ENCODE measurements at places on chromosomes 4 and X.

DNA sequence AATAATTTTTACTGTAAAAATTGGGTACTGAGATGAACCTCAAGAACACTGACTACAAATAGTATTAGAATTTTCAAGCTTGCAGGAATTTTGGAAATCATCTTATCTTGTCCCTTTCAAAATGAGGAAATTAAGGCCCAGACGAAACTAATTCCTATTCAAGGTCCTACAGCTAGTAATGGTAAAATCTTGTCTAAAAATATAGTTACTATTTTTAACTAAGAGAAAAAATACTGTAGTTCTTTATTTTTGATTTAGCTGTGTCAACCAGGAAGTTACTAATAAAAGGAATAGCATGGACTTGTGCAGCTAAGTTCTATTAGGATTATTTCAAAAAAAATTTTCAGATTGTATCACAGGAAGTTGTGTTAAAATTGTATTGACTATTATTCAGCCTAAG lies 12.7 kb downstream of the PRIMPOL start:
- DNase-seq, result no peak

GRCh38 chr4:1573830-1574459 lies 110.2 kb downstream of the FAM53A start:
- no peak for DNase-seq

DNA sequence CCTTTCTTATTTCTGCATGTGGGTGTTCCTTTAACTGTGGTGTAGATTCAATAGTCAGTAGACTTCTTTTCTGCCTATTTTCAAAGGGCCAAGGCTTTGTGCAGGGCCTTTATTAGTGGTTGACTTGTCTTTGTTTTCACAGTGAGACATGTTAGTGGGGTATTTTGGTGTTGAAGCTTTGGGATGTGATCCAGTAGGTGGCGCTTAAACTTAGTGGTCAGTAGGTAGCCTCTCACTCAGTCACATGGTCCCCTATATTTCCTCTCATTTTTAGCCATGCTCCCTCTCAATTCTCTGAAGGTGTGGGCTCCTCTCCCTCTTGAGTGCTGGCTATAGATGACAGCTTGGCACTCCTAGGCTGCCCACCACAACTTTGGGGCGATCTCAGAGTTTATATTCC lies 23.4 kb upstream of the SLC10A7 start:
- no peak for DNase-seq

- DNase-seq, result no peak
Measured at GRCh38 chr4:3342182-3342854, 49.5 kb downstream of the RGS12 start.

DNA sequence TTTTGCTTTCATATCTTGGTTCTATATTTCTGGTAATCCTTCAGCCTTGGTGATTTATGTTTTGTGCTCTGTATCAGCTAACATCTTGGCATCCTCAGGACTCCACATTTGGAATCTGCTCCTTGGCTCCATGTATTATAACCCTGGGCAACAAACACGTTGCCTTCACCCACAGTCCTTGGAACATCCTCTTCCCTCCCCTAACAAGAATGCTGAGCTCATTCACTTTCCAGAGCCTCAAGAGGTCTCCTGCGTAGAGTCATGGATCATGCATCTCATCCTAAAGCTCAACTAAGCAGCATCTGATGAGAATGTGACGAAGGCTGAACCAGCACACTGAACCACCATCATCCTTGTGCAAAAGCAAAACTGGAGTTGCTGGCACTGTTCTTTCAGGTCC lies 60.5 kb upstream of the C1GALT1C1 start:
- DNase-seq, result no peak

DNA sequence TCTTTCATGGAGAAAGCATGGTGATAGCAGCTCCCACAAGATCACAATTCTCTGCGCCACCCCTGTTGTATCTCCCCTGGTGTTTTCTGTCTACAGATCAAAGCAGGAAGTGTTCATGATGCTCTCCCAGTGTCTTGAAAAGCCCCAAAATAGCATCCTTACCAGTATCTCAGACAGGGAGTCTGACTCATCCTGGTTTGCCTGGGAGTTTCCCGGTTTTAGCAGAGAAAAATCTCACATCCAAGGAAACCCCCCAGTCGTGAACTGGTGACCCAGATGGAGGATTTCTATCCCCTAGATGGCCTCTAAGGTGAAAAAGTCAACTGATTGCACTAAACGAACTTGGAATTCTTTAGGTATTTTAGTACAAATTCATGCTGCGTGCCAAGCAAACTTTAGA lies 64.3 kb upstream of the NR0B1 start:
- DNase-seq, result no peak

- no peak for DNase-seq
Measured at GRCh38 chr4:59222221-59222620, 1977.9 kb upstream of the ADGRL3 start.

- no peak for DNase-seq
Measured at GRCh38 chr4:721261-722168, 15.9 kb downstream of the PCGF3 start.

GRCh38 chr4:108831886-108832285 lies 69.0 kb upstream of the ETNPPL start:
- DNase-seq, result no peak

Data from activated naive CD4-positive, alpha-beta T cell treated with anti-CD3 and anti-CD28 coated beads, Interleukin-2, amount 10 ng/mL, durations not matched to agents 7 days and 5 days (primary cell).